ENCODE measurements at places on chromosomes 1 and 21.

- no peak for DNase-seq
Observed at GRCh38 chr21:31987696-31988095, 114.9 kb downstream of the HUNK start.

DNA sequence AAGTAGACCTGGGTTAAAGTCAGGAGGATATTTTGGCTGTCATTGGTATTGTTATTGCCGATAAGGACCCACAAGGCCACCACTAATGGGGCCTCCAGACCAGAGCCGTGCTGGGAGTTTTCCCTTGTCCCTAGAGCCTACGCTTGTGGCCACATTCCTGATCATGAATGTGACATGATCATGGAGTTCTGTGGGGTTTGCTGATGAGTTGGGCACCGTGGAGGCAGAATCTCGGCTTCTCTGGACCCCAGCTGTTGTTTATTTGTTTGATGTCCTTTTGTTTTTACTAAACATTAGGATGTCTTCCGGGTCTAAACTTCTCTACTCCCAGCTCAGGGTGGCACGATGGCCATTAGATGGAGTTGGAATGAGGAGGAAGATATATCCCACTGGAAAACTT is 74.9 kb upstream of the TMPRSS2 start:
- DNase-seq: no peak

DNA sequence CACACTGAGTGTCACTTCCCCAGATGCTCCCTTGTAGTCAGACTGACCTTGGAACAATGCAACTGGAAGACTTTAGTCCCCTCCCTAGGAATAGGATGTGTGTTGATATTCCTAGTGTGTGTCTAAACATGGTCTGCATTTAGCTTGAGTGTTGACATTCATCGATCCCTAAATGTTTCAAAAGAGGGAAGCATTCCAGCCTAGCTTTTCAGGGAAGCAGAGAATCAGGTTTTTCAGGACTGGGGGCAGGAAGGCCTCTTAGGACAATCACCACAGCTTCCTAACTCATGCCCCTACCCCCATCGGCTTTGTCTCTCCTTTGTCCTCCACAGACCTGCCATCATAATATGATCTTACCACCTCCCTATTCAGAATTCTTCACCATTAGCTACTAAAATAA is 43.4 kb downstream of the NMNAT2 start:
- no peak for DNase-seq

GRCh38 chr1:47137925-47138615 is 829 bp downstream of the CYP4A22 start:
- no peak for DNase-seq

DNA sequence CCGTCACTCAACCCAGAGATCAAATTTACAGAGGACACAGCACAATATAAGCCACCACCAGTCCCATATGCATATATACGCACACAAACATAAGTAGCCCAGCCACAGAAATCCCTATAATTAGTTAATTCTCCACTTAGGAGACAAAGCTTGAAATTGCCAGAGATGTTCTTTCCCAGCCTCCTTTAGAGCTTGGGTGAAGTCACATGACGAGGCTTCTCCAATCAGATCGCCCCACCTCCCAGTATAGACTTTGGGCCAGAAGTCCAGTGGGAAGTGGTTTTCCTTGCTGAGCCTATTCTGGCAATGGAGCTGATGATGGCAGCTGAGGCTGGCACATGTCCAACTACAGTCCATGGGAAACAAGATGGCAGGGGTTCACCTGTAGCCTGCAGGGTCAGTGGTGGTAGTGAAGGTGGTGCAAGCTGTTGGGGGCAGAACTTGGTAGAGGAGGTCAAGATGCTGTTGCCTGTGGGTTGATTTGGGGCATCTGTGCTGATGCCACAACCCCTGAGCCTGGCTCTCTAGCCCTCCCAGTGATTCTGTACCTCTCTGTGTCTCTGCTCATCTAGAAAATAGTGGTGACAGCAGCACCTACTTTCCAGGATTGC is 535.9 kb downstream of the MATN1 start:
- no peak for DNase-seq

DNA sequence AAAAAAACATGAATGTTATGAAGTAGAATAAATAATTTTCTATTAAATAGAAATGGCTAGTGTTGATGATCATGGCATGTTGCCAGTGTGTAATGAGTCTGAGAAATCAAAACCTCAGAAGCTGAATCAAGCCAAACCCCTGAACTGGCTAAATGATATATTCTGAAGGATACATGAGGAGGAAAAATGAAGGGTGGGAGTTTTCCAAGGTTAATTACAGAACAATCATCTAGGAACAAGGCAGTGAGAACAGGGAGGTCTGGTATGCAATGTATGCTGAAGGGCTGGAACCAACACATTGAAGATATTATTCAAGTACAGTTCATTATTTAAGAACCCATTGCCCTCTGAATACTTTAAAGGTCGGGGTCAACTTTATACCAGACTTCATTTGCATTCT is 309.1 kb upstream of the NRIP1 start:
- DNase-seq: no peak

DNA sequence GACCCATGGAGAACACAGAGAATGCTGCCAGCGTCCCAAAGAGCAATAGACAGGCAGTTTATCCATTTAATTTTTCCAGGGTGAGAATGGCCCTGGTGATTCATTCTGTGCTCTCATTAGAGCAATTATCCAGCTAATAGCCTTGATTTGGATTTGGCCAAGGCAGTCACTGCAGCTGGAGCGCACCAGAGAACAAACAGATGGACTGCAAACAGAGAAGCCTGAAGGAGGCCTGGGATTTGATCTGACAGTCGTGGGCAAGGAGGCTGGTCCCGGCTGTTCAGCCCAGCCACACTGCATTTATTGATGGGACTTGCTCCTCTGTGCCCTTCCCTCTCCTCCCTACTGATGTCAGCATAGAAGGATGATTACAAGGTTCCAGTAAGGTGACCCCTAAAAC is 353.9 kb upstream of the C1orf174 start:
- no peak for DNase-seq

- DNase-seq: no peak
Observed at GRCh38 chr1:227453631-227454355, 109.6 kb upstream of the ZNF678 start.

- DNase-seq: no peak
Observed at GRCh38 chr1:107277022-107277421, 136.2 kb downstream of the NTNG1 start.

DNA sequence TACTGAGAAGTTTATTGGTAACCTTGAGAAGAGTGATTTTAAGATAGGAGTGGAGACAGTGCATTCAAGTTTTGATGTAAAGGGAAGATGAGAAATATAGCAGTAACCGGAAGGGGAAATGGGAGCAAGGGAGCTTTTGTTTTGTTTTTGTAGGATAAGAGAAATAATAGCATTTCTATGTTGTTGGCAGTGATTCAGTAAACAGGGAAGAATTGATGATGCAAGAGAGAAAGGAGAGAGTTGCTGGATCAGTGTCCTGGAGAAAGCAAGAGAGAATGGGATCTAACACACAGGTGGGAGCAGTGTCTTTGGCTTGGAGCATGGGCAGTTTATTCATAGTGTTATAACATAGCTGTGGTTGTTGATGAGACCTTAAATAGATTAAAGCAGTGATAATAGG is 56.4 kb downstream of the OSBPL9 start:
- DNase-seq: no peak

- DNase-seq: no peak
Observed at GRCh38 chr1:232598837-232599177, 31.1 kb downstream of the SIPA1L2 start.

- DNase-seq: no peak
Observed at GRCh38 chr1:18230840-18231239, 123.2 kb downstream of the IGSF21 start.

DNA sequence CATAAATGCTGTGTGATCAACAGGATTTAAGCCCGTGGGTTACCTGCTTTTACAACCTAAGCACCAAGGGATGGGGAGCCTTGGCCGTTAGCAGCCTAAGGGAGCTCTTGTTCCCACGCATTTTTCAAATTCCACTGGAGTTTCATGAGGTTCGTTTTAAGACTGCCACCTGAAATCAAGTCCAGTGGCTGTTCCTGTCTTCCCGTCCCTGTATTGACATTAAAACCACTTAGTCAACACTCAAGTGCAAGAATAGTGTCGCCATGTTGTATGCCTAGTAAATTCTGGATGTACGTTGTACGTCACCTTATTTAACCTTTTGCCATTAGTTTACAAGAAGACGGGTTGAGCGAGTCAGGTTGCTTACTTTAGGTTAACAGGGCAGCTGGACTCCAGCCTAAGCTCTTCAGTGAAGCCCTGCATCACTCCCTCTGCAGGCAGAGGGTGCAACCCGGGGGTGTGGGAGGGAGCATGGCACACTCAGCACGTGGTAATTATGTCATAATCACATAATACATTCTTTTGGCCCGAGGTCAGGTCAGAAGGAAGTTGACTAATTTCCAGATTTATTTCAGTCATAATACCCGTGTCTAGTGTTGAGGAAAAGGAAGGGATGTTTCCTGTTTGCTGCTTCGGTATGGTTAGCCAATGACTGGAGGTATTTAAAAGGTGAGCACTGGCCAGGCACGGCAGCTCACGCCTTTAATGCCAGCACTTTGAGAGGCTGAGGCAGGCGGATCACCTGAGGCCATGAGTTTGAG is 42.5 kb downstream of the CNST start:
- DNase-seq: peak; percentile 61

DNA sequence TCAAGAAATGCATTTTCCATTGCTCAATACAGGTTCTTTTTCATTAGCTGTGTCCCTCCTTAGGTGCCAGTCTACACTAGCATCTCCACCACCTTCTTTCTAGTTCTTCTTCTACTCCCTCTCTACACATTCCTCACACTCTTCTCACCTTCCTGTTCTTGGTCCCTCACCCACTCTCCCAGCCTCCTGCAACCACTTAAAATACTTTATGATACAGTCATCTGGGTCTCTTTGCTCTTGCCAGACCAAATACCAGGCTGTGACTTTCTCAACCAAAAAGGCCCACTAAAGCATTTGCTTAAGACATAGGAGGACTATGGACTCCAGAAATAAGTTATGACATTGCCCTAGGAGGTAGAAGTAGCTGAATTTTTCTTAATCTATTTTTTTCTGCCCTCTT is 35.1 kb downstream of the PIGM start:
- no peak for DNase-seq

GRCh38 chr1:56250809-56251208 is 328.6 kb downstream of the PLPP3 start:
- no peak for DNase-seq

DNA sequence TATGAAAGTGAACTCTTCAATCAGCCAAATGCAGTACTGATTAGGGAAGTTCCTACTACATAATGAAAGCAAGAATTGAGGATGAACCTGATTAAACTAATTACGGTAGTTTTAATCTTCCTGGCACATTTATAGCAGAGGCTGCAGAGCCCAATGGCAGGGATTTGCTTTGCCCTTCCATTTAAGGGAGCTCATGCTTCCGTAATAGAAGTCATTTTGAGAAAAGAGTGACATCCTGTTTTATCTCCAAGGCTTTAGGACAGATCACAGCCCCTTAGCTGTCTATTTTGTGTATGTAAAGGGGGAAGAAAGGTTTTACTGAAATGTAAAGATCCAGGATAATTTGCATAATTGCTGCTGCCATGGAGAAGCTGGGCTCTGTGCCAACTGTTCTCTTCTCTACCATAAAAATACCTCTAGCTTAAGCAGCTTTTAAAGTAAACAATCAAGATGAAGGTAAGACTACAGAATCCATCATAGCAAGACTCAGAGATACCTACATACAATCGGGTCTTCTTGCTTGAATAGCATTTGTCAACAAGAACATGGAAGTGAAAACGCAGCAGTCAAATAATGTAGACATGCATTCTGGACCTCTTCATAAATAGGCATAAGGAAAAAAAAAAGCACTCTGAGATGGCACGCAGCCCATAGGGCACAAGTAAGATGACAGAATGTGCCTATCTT is 62.5 kb downstream of the ASH1L start:
- DNase-seq: no peak

DNA sequence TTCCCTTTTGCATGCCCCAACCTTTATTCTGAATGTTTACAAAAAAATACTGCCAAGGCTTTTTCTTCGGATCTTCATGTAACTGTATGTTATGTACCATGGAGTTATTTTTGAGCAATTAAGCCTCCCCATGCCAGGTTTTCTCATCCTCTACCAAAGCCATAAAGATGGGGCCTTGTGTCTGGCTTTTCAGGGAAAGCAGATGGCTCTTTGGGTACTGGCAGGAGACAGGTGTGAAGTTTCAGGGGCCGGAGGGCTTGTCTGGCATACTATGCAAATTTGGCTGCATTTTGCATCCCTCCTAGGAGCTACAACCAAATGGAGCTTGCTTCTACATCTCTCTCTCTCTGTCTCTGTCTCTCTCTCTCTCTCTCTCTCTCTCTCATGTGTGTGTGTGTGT is 28.1 kb upstream of the PLXNA2 start:
- no peak for DNase-seq

GRCh38 chr1:226661271-226661670 is 77.8 kb downstream of the ITPKB start:
- no peak for DNase-seq

DNA sequence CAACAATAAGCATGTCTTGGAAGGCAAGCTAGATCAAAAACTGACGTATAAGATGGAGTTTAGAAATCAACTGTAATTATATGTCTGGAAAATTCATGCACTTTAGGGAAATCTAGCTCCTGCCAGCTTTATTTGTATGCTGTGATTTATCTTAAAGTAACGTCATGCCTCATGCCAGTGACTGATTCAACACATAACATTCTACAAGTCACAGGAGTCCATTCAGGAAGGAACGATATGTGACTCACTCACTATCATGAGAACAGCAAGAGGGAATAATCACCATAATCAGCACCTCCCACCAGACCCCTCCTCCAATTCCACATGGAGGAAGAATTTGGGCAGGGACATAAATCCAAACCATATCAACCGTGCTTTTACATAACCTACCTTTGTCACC is 682.4 kb upstream of the ADAMTS5 start:
- DNase-seq: no peak

GRCh38 chr21:17900990-17901385 is 81.8 kb upstream of the C21orf91 start:
- no peak for DNase-seq

DNA sequence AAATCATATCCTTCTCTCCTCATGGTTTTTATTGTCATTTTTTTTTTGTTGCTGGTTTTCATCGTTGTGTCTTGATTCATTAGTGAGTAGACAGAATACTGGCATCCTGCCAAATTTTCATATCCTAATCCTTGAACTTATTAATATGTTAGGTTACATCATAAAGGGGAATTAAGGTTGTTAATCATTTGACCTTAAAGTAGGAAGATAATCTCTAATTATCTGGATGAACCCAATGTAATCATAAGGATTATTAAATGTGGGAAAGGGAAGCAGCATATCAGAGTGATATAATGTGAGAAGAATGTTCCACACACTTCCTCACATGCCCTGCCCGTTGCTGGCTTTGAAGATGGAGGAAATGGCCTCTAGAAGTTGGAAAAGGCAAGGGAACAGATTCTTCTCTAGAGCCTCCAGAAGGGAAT is 299.7 kb downstream of the HMCN1 start:
- DNase-seq: no peak

GRCh38 chr1:19342062-19342750 is 30.1 kb downstream of the SLC66A1 start:
- no peak for DNase-seq

GRCh38 chr1:63350320-63350719 is 17.1 kb upstream of the ALG6 start:
- DNase-seq: no peak

All from SIG-M5 (cell line).